ENCODE measurements at places on chromosomes 11 and 22. TPM values are rescaled to one million over a fixed set of nuclear protein-coding genes. Genes with fewer than 3 reads are reported as not detected.

The SCUBE2 gene
- total RNA-seq = 25.4 TPM

The RCOR2 gene
- 9.4 TPM for total RNA-seq

The PLAAT2 gene
- total RNA-seq = 1.3 TPM

The CCDC89 gene
- 3.0 TPM for total RNA-seq

The MS4A3 gene
- total RNA-seq = 0.33 TPM

The ATF4 gene
- 521 TPM for total RNA-seq

The PRAME gene
- 0.71 TPM for total RNA-seq

The TRIM51G gene
- not detected for total RNA-seq

The OR10A2 gene
- 0.50 TPM for total RNA-seq

DNA sequence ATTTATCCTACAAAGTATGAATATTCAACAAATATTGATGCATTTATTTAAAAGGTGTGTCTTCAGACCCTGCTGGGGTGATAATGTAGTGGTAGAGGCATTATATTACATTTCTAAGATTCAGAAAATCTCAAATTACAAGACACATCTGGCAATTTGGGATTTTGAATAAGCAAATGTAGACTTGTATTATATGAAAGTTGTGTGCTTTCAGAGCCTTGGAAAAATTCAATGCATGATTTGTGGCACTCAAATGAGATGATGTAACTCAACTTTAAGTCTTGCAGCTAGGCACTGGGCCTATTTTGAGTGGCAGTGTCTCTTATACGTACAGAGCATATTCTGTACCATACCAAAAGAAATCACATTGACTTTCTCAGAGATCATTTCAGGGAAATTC, 214.4 kb downstream of the ETS1 start:
- ATAC-seq = peak; percentile 35

GRCh38 chr11:94583866-94584500, 16.8 kb downstream of the PIWIL4 start:
- ATAC-seq = no peak

- no peak for ATAC-seq
These were observed 43.6 kb downstream of the COA4 start for GRCh38 chr11:73833067-73833466.

GRCh38 chr11:44244639-44245310, 65.2 kb downstream of the ALX4 start:
- no peak for ATAC-seq

DNA sequence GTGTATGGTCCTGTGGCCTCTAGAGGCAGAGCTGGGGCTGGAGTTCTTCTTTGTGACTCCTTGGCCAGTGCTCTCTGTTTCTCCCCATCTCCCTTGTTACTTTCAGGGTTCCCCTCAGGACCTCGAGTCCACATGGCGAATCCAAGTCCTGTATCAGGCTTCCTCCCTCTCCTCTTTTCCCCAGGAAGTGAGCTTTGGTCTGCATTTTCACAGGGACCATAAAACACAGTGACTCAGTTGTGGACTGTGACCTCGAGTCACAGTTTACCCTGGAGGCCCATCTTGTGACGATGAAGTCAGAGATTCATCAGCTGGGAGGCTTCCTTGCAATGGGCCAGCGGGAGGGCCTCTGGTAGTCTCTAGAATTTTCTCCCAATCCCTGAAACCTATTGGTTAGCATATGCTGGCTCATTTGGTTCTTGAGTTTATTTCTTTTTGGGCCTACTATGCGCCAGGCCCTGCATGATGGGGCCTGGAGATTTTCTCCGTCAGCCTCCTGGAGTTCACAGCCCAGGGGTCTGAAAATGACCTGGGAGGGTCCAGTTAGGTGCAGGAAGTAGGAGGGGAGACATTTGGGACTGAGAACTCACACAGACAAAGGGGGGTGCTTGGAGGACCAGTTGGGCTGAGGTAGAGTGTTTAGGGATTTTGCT, 100.8 kb downstream of the KIAA1671 start:
- ATAC-seq = peak; percentile 33

- no peak for ATAC-seq
These were observed 179.8 kb downstream of the NAV2 start for GRCh38 chr11:19892387-19892786.

DNA sequence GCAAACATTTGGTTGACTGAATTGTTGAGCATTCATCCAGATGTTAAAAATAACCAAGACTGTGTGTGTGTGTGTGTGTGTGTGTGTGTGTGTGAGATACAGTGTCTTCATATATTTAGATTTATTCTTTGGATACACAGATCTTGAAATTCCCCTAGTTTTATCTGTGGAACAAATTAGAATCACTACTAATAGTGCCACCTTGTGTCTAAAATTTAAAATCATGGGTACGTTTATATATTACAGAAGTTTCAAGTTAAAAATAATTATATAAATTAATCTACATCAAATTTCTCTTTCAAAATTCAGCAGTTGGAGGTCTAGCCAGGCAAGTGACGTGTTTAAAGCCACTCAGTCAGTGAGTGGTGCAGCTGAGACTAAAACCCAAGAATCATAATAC, 1566.2 kb upstream of the TENM4 start:
- ATAC-seq = peak; percentile 53

DNA sequence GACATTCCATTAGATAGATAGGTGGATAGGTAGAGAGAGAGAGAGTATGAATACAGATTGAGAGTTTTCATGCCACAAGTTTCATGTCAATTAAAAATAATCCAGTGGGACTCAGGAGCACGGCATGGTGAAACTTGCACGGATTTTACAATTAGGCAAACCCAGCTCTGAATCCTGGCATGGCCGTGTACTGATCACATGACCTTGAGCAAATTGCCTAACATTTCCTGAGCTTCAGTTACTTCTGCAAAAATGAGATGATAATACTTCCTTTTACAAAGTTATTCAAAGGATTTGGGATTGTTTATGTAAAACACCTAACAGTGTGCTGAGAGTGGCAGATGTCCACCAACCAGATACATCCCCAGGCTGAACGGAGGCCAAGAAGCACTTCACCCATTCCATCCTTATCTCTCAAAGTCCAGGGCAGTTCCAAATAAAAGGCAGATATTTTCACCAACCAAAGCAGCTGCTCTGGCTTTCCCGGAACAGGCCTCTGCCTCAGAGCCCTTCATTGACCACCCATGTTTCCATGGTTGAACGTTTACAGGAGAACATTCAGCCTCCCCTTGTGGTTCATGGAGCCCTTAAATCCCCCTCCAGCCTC, 17.9 kb downstream of the APLNR start:
- ATAC-seq = no peak

DNA sequence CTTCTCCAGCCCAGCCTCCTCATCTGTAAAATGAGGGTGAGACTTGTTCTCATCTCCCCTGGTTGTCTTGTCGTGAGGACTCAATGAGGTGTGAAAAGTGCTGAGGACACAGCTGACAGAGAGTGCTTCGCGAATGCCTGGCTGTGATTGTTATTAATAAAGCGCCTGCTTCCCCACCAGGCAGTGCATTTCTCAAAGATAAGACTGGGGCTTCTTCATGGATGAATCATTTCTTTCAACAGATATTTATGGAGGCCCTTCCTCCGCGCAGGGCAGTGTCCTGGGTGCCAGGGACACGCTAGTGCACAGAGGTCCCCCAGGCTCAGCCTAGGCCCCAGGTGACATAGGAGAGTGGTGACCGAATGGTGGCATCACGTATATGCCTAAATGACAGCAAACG, 34.3 kb upstream of the SHISAL1 start:
- no peak for ATAC-seq

DNA sequence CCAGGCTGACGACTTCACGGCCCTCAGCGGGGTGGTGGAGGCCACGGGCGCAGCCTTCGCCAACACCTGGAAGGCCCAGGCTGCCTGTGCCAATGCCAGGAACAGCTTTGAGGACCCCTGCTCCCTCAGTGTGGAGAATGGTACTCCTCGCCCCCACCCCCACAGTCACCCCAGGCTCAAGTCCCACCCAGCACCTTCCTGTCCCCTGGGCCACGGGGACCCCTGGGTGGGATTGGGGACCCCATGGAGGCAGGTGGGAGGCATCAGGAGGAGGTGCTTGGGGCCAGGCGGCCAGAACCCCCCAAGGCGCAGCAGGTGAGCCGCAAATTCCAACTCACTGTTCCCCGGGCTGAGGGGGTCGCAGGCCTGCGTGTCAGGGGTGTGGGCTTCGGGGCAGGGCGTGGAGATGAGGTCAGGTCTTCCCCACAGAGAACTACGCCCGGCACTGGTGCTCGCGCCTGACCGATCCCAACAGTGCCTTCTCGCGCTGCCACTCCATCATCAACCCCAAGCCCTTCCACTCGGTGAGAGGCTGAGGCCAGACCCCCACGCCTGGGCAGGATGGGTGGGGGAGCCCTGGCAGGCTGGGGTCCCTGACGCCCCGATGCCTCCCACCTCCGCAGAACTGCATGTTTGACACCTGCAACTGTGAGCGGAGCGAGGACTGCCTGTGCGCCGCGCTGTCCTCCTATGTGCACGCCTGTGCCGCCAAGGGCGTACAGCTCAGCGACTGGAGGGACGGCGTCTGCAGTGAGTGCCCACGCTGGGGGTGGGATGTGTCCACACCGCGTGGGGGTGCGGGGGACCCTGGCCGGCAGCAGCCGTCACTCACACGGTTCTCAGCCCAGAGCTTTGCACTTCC, 9.4 kb downstream of the MUC5B start:
- no peak for ATAC-seq

GRCh38 chr11:124788521-124788920, 11.7 kb downstream of the MSANTD2 start:
- no peak for ATAC-seq

GRCh38 chr11:12089473-12089872, 20.9 kb upstream of the MICAL2 start:
- ATAC-seq = no peak

GRCh38 chr11:28566339-28567089, 458.3 kb downstream of the METTL15 start:
- ATAC-seq = peak; percentile 100

DNA sequence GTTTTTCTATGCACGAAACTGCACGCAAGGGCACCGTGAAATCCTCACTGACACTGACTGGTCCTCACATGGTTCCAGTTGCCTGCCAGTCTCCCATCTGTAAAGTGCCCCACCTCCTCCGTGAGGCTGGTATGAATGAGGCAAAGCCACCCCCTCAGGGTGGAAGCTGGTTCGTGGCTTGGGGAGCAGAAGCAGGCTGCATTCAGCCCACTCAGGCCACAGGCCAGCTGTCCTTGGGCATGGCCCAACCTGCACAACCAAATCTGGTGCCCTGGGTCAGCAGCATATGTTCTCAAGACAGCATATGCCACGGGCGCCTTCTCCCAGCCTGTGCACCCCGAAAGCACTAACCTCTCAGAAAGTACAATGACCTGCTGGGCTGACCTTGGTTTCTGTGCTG, 29.3 kb downstream of the SERPINH1 start:
- ATAC-seq = no peak

DNA sequence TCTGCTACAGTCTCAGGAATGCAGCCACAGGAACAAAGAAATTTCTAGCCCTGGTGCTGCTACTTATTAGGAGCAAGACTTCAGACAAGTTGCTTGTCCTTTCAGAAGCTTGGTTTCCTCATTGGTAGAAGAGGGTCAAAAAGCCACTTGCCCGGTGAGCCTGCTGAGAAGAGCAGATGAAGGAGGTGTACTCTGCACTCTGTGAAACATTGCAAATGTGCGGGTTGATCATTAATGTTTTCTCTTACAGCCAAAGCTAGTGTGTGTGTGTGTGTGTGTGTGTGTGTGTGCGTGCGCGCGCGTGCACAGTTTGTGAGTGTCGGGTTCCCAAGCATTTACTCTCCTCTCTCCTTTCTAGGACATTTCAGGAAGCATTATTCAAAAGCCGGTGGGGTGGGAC, 86.3 kb upstream of the NNMT start:
- ATAC-seq = peak; percentile 68

Data from motor neuron (in vitro differentiated cells).